CD4-positive, alpha-beta T cell treated with Interleukin-2 at 100 ng/mL for 4 hours (primary cell): ENCODE measurements at places on chromosomes 3 and 15.

- DNase-seq = no peak
These were observed 1.6 kb downstream of the PLXNA1 start for GRCh38 chr3:126984391-126985131.

DNA sequence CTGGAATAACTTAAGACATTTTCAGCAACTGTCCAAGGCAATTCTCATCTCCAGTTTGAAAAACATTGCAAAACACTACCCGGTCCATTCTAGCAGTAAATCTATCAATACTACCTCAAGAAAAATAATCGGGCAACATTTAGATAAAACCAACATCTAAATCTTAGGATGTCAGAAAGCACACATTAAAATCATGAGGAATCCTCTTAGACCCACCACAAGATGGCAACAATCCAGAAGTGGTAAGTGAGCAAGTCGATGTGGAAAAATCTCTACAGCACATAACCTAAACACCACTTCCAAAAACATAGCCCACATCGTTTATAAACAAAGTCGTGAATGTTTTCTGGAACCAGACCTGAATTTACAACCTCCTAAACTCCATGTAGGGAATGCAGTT lies 5.7 kb downstream of the PLCH1 start:
- DNase-seq = no peak

DNA sequence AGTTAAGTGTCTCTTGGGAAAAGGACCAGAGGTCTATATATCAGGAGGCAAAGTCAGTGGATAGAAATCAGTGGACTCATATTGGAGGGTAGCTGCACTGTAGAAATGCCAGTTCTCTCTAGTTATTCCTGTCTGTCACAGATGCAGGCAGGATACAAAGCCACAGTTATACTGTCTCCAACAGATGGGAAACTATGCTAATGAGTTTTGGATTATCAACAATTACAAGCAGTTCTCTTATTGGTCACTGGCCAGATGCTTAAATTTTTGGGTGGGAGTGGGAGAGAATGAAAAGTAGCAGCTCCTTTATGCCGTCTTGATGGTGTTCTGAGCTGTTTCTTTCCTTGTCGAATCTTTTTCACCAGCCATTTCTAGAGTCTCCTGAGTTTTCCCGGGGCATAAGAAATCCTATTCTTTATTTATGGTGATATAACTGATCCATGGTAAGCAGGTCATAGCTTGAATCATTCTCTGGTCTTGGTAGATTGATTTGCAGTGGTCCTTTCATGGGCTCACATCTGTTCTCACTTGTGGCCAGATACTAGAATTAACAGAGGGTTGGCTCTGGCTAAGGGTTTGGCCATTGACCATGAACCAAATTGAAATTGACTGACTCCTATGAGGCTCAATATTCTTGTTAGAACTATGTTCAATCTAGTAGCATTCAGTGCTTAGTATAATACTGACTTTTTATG lies 44.6 kb upstream of the RBMS3 start:
- no peak for DNase-seq

DNA sequence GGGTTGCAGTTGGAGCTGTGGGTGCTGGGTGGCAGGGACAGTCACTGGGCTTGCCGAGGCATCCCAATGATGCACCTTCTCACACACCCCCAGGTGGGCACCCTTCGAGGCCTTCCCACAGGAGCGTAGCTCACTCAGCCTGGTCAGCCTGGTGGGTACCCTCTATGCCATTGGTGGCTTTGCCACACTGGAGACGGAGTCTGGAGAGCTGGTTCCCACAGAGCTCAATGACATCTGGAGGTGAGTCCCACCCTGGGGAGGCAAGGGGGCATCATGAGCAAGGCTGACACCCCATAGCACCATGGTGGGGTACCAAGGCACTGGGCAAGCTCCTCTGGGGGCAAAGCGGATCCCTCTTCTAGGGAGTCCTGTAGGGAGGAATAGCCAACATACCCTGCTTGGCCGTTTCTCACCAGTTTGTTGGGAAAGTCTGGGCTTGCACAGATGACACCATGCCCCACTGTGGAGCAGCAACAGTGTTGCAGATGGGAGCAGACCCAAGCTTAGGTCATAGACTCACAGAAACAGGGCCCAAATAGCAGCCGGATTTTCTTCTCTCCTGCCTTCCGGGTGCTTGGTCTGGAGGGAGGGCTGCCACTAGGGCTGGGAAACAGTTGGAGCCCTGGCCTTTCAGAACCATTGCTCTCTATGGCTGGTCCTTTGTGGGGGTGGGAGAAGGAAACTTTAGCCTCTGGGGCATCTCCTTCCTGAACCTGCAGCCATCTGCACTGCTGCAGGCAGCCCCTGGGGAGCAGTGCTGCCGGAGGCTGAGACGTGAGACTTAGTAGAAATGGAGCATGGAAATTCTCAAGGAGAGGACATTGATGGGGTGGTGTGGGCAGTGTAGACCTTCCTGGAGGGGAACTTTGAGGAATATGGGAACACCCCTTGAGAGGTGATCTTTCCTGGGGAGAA lies 5.7 kb downstream of the KLHL40 start:
- DNase-seq = no peak

GRCh38 chr3:171383206-171384018 lies 76.8 kb downstream of the TNIK start:
- DNase-seq = no peak

GRCh38 chr3:187739094-187739560 lies 6.1 kb downstream of the BCL6 start:
- no peak for DNase-seq

GRCh38 chr3:58530354-58530865 lies 6.6 kb downstream of the ACOX2 start:
- DNase-seq = no peak

DNA sequence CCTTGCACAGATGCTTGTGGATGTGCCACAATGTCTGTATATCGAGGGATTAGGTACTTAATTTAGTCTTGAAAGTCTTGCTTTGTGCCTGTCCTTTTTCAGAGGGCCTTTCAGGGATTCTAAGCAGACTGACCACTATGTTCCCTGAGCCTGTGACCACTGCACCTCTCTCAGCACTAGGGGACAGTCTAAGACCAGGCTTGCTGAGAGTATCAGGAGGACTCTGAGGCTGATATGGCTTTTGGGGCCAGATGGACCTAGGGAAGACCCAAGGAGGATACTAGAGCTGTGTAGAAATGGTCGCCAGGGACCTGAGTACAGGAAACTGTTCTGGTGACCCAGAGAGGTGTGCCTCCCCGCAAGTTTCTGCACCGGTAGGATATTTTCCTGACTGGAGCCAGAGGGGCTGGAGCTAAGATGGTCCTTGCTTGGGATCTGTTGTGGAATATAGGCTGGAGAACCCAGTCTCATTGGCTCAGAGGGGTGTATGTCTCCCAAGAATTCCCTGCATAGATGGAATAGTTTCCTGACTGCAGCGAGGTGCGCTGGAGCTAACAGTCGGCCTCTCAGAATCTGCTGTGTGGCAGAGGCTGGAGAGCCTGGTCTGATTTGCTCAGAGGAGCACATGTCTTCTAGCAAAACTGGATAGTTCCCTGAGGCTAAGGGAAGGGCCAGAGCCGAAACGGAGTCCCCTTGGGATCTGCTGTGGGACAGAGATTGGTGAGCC lies 213.2 kb upstream of the DCBLD2 start:
- no peak for DNase-seq

DNA sequence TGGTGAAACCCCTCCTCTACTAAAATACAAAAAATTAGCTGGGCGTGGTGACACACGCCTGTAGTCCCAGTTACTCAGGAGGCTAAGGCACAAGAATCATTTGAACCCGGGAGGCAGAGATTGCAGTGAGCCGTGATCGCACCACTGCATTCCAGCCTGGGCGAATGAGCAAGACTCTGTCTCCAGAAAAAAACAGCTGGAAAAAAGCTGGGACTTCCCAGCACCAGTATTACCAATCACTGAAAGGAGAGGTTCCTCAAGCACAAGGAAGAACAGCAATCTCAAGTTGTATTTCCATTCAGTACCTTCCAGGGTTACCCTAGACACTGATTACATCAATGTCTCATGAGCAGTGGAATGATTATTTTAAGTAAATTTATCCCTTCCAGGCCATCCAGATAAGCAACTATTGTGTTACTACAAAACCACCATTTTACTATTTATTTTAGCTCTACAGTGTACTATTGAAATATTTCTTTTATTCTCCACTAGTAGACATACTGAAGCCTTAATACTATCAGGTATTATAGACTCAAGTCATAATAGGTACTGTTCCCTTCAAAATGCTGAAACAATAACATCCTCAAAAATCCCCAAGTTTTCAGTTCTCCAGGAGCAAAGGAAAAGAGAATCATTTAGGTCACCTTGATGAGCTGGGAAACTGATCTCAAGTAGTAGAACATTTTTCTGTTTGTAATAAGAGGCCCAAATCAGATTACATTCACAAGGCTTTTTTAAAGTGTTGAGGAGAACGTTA lies 54.8 kb upstream of the VGLL4 start:
- DNase-seq = no peak

DNA sequence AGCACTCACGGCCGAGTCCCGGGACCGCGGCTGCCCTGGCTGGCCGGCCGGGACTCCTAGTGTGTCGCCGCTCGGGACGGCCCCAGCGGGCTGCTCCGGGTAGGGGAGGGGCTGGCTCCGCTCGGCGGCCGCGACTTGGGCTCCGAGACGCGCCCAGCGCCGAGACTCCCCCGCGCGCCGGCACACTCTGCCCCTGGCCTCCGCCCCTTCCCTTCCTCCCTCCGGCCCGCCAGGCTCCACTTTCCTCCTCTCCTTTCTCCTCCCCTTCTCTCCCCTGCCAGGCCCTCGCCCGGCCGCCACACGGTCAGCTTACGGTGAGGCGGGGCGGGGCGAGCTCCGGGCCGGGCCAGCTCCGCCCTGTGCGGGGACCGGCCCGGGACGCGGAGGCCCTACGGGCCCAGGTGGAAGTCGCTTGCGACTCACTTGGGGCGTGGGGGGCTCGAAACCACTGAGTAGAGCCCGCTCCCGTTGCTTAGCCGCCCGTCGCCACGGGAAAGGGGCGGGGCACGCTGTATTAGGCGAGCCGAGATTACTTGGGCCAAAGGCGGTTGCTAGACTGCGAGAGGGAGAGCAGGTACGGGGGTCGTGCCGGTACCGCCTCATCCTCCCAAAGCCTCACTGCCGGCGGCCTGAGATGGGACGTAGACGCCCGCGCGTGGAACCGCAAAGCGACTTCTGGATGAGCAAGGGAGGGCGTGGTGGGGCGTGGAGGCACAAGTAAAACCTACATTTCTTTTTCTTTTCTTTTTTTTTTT lies at the start of gene ITGB5:
Gene ITGB5, minus strand, starts transcription at position 189 of the 755 bp plus-strand sequence. CDS start 365 bp downstream, outside the sequence.
- DNase-seq = no peak

DNA sequence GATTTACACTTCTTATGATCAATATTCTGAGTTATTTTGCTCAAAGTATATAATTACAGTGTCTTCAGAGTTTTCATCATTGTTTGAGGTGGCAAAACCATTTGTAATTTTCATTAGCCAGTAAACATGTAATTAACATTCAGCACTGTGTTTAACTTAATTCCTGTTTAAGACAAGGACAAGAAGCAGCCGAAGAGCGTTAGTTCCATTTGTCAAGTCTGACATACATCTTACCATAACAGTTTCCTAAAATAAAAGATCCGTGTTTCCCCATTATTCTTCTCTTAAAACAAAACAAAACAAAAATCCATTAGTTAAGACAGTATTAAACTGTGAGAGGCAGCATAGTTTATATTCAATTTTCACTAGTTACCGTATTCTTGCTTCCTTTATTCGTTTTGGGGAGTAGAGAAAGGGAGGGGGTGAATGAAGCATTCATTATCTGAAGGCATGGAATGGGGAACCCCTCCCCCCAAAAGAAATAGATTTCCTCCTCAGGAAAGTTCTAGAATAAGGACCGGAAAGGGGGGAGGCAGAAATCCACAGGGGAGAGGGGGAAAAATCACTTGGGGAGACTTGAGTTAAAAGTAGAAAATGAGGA lies 5.5 kb upstream of the NR2F2 start:
- DNase-seq = no peak

DNA sequence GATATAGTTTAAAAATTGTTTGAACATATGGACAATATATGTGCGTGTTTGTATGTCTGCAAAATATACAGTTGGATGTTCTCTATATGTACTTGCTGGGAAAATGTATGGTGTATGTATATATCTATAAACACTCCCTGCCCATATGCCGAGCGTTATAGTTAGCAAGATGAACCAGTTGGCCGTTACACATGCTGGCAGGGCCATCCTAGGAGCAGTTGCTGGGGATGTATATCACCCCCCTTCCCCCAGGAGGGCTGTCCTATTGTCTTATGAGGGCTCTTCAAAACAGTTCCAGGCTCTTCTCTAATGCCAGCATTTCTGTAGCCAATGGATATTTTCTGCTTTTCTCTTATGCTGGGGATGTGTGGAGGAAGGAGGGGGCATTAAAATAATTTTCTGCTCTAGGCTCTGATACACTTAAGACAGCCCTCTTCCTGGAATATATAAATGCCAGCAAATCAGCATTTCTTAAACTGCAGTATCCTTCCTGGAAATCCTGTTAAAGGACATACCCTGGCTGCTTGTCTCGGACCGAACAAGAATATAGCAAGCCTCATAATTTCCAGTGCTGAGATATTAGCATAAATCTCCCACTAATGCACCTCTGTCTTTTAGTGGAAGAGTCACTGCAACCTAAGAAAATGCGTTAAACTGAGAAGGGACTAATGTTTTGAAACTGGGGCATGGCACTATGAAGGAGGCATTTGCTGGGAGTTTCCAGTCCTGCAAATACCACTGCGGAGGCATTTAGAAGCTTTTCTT lies 134.4 kb downstream of the MDFIC2 start:
- no peak for DNase-seq

- peak; percentile 4 for DNase-seq
These were observed 111.7 kb downstream of the NUP210 start for GRCh38 chr3:13308380-13308801.

DNA sequence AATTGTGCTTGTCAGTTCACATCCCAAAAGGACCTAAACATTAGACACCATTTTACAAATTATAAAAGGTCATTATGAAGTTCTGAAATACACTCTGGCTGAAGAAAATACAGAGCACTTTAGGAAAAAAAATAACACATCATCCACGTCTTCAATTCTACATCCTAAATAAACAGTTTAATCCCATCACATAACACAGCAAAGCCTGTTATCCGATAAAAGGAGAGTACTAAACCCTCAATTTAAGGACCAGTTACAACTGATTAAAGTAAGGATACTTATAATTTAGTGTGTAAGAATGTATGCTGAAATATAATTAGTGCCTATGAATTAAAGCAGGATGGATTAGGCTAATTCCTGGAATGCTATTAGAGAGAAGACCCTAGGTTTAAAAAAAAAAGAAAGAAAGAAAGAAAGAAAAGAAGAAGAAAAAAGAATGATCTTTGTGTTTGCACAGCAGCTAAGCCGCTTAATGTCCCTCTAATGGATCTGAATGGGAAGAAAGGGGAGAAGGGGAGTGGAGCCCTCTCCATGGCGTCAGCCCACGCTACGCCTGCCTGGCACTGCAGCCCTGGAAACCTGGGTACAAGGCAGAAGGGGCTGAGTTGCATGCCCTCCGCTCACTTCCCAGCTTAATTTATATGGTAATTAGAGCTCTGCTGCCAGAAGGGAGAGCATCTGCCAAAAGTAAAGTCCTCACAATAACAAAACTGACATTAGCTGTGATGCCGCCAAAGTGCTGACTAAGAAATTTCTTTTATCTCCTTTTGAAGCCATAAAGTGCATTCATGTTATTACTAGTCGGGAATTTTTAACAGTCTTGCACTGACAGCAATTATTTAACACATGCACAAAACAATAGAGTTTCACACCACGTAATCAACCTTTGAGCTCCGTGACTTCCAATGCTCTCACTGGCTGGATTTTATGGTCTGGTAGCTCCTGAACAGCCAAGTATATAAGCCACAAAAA lies 90.0 kb downstream of the FSIP1 start:
- no peak for DNase-seq
